ENCODE measurements at places on chromosomes 16 and 17.

GRCh38 chr16:8611886-8612600 is 9.5 kb upstream of the METTL22 start:
- no peak for DNase-seq

GRCh38 chr16:47142821-47143676 is 696 bp downstream of the NETO2 start:
- DNase-seq, result no peak

- DNase-seq, result no peak
These were observed 71.6 kb downstream of the WIPI1 start for GRCh38 chr17:68385490-68386215.

- no peak for DNase-seq
These were observed 183.8 kb downstream of the CCDC182 start for GRCh38 chr17:57561072-57561861.

DNA sequence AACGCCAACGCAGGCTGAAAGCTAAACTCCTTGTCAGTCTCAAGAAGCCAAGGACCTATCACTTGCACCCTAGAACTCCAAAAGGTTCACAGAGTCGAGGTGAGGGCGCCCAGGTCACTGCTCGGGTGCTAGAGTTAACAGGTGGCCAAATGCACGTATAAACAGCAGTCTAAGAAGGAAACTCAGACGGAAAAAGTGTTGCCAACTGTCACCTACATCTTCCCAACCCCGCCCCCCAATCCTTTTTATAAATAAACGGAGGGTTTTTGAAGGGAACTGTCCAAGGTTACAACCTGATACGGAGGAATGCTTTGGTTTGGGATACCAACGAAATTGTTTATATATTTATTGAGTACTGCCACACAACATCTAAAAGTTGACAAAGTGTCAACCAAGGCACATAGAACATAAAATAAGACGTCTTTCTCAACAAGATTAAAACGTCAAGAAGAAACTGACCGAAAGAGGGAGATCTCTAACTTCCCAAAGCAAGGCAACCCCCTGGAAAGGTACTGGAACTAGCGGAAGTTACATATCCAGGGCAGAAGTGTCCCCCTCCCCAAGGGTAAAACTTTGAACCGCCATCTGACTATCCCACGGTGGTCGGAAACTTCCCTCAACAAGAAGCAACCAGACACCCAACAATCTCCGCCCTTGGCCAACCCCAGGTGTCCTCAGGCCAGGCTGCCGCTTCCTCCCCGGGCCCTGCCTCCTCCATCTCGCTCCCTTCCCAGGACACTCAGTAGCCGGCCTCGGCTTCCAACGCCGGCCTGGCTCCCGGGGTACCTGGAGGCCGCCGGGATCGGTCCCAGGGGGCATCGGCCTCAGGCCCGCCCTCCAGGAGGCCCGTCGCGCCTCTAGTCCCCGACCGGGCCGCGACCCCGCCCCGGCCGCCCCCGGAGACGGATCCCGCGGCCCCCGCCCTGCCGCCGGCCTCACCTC is 982 bp downstream of the SPAG9 start:
- no peak for DNase-seq

- DNase-seq, result peak; percentile 56
These were observed 23.9 kb downstream of the NLRC5 start for GRCh38 chr16:57013229-57013628.

GRCh38 chr17:4104506-4104905 is 38.3 kb downstream of the ZZEF1 start:
- no peak for DNase-seq

GRCh38 chr17:12287953-12288352 is 267.3 kb downstream of the MAP2K4 start:
- no peak for DNase-seq
